AG04450 (cell line): ENCODE measurements at places on chromosomes 6 and 20.

- no peak for DNase-seq
Observed at GRCh38 chr6:162951164-162951743, 223.5 kb downstream of the PACRG start.

DNA sequence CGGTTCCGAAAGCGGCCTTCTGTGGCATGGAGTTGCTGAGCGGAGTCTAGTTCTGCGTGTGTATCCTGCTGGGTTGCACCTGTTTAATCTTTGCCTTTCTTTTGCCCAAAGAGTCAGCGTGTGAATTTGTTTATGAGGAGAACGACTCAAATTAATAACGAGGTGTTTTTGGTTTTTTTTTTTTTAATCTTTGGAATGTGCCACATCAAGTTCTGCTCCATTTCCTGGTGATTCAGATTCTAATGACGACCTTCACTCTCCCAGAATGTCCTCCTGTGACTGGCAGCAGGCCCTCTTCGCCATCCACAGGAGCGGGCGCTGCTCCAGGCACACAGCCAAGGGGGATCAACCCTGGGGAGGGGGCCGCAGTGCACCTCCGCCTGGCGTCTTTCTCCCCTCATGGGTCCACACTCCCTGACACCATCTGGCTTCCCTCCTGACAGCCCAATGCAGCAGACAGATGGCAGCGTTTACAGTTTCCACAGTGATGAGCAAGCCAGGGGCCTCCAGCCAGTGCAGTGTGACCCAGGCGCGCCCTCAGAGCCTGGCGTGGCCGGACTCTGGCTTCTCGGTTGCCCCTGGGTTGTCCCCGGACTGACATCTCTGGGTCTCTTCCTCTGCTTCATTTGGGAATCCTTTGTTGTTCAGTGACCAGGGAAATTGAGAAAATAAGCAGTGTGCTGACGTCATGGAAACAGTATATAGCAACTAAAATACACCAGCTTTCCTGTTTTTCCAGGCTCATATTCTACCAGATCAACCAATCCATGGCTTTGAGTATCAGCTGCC, 27.5 kb upstream of the AFDN start:
- DNase-seq: no peak

DNA sequence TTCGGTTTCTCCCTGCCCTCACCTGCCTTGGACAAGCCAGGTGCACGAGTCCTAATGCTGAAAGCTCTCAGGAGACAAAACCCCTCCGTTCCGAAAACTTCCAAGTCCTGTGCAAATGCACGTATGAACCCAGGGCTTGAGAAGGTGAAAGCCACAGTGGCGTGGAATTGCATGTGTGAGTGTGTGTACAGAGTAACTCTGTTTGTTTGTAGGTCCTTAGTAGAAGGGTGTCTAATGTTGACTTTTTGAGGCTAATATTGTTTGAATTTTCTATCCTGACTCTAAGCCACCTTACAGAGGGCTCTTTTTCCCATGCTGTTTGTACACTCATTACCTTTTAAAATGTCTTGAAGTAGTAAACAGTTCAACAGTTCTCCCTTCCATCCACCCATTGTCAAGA, 129.1 kb downstream of the FOXA2 start:
- no peak for DNase-seq

- DNase-seq: no peak
Observed at GRCh38 chr6:101663100-101663499, 269.6 kb downstream of the GRIK2 start.

DNA sequence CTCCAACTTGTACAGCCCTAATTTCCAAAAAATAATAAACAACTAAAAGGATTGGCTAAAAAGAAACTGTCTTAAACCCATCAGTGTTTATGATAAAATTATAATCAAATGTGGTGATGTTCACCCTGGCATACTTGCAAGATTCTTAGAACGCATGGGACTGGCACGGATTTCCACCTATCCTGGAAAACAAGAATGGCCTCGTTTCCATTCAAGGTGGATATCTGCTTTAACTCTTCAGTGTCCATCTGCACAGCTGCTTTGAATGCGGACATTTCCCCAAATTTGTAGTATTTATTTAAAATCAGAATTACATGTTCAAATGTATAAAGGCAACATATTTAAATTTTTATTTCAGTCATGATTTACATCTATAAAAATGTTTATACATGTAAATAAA, 4.2 kb downstream of the CNR1 start:
- no peak for DNase-seq

DNA sequence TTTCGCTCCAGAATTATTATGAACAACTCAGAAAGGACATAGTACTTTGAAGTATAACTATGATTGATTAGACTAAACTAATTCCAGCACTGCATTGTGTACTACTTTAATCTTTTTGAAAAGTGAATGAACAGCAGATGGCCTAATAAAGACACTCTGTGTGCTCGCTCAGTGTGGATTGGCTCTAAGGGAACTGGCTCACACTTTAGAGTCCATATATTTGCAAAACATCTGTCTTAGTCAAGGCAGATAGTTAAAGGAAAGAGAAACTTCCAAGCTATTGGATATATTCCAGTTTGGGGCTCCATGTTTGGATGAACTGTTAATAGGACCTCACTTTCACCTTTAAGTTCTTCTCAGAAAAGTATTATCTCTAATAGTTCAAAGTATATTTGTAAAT, 218.9 kb downstream of the EYA4 start:
- DNase-seq: no peak

GRCh38 chr6:166419286-166419685, 36.5 kb upstream of the MPC1 start:
- DNase-seq: no peak

DNA sequence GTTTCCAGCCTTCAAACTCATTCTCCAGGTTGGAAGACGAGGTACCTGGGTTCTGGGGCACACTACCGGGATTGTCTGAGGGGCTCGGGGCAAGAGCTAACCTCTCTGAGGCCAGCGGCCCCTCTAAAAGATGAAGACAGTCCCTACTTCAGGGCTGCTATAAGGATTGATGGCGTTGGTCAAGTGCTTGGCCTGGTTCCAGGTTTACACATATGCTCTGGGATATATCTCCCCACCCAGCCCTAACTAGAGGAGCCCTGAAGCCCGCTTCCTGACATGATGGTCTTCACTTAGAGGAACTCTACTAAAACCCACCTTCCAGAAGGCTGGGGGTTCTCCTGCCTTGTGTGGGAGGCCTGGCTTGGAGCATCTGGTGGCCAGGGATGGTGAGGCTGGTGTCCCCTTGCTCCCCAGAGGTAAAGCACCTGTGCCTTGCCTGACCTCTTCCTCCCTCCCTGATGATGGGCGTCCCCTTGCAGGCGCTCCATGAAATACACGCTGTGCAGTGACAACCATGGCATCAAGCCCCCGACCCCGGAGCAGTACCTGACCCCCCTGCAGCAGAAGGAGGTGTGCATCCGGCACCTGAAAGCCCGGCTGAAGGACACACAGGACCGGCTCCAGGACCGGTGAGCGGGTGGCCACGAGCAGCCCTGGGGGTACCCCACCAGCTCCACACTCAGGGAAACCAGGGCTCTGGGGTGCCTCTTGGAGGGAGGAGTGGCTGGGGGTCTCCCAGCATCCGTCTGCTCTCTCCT, 28.7 kb downstream of the SDCBP2 start:
- no peak for DNase-seq
